ENCODE measurements at places on chromosomes 6 and 20.

- DNase-seq = no peak
These were observed 260.5 kb downstream of the DLL1 start for GRCh38 chr6:170030284-170030815.

DNA sequence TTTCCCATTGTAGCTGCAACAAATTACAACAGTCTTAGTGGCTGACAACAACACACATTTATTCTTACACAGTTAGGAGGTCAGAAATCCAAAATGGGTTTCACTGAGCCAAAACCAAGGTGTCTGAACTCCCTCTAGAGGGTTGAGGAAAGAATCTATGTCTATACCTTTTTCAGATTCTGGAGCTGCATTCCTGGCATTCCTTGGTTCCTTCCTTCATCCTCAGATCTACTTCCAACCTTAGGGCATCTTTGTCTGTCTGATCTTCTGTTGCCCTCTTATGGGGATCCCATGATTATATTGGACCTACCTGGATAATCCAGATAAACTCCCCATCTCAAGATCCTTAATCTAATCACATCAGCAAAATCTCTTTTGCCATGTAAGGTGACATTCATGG lies 540.9 kb upstream of the MAP3K7 start:
- DNase-seq = no peak

GRCh38 chr6:165599121-165599520 lies 63.9 kb downstream of the PDE10A start:
- DNase-seq = no peak

GRCh38 chr6:138500867-138501446 lies 1.7 kb upstream of the NHSL1 start:
- DNase-seq = no peak

DNA sequence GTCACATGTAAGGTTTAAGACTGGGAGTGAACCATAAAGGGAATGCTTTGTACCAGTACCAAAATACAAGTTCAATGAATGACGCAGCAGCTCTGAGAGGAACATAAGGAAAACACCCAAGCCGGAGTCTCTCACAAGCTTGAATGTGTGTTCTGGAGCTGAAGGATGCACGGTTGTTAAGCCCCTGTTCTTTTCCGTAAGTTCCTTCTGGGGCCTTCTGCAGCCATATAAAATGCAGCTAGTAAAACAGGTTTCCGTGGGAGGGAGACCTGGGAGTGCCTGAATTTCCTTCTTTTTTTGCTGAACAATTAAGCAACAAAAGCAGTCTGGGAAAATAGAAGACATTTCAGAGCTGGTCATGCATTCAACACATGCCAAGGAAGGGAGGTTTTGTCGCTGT lies 73.2 kb upstream of the JAG1 start:
- no peak for DNase-seq

DNA sequence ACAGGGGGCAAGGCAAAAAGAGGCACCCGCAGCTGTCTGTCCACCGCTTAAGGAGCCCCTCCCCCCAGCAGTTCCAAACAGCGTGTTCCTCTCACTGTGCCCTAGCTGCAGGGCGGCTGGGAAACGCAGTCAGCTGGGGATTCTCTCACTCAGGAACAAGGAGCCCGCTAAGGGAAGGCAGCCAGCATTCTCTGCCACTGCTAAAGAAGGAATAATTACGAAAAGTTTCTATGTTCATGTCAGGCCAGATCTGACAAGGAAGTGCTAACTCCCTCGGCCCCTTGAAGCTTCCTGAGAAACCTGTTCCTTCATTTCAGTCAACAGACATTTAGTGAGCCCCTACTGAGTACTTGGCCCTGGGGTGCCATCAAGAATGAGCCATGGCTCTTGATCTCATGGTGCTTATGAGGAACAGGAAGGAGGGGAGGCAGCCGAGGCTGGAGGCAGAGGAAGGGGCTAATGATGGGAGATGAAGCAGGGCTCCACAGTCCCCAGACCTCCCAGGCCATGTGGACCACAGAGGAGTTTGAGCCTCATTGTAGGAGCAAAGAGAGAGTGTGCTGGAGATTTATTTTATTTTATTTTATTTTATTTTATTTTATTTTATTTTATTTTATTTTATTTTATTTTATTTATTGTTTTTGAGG lies 101.7 kb upstream of the PMEPA1 start:
- DNase-seq = no peak

DNA sequence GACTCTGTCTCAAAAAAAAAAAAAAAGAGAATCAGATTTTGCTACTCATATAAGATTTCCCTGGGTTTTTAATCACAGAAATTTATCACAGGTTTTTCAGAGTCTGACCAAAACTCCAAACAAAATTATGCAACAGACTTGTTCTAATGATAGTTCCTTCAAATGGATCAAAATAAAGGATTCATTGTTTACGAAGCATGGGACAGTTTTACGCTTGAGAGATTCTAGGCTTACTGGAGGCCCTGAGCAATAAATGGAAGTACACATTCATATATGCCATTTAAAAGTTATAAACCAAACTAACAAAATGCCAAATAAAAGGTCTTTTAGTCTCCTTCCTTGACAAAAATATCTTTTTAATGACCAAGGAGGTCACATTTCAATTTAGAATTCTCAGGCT lies 245.1 kb upstream of the KCNQ5 start:
- no peak for DNase-seq

- DNase-seq = no peak
These were observed 323.1 kb downstream of the CENPW start for GRCh38 chr6:126662966-126663365.

DNA sequence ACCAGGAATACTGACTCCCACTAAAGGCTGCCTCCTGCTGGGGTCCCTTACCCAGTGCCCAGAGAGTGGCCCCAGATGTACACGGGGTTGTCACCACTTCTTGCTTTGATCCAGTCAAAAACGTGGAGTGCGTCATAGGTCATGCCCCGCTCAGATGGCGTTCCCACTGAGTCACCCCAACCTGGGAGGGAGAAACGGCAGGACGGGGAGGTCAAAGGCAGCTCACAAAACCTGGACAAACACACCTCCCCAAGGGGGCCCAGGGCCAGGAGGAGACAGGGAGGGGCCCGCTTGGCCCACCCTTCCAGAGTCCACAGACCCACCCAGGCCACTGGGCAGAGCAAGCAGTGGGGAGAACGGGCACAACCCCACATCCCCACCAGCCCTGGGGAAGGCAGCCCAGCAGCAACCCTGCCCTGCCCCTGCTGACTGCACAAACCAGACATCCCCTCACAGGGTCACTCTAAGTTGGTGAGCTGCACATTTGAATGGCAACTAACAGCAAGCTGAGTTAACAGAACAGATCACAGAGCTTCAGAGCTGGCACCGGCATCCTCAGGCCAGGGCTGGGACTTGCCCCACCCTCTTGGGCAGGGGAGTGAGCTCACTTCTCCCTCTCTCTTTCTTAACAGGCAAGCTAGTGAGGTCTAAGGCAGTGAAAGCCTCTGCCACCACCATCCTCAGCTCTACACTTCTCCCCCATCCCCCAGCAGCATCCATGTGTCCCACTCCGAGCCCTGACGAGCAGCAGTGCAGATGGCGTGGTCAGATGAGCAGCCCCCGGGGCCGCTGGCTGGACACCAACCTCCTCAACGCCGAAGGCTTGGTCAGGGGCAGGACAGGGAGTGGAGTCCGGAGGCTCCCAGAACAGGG lies 61.7 kb downstream of the PYGB start:
- no peak for DNase-seq

DNA sequence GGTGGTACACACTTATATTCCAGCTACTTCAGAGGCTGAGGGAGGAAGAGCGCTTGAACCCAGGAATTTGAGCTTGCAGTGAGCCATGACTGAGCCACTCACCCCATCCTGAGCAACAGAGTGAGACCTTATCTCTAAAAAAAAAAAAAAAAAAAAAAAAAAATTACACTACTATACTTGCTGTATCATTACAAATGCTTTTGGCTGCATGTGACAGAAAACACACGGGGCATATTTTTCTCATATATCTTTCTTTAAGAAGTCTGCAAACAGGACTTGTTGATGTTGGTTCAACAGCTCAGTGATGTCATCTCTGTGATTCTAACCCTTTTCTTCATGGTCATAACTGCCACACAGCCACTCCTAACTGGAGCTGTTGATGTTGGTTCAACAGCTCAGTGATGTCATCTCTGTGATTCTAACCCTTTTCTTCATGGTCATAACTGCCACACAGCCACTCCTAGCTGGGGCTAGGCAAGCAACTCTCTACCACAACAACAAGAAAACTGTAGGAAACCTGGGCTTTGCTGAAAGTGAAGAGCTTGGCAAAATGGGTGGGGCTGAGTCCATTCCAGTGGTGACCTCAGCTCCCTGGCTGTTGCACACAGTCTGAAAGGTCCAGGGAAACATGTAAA lies 19.8 kb downstream of the MTFR2 start:
- DNase-seq = no peak

DNA sequence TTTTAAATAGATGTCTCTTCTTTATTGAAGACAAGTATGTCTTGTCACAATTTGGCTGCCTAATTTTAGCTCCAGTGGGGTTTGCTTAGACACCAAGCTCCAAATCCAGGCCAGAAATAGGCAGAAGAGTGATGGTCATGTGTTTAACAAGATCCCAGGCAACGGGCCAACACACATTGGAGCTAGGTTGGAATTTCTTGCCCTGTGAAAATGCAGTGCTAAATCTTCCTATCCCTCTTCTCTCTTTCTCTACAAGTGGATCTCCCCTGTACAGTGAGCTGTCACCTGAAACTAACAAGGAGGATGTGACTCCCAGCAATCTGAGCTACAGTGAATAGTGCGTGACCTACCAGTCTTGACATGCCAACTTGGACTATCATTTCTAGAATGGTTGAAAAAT lies 65.3 kb upstream of the VGLL2 start:
- no peak for DNase-seq

- no peak for DNase-seq
These were observed 10.9 kb upstream of the MRS2 start for GRCh38 chr6:24391756-24392405.

DNA sequence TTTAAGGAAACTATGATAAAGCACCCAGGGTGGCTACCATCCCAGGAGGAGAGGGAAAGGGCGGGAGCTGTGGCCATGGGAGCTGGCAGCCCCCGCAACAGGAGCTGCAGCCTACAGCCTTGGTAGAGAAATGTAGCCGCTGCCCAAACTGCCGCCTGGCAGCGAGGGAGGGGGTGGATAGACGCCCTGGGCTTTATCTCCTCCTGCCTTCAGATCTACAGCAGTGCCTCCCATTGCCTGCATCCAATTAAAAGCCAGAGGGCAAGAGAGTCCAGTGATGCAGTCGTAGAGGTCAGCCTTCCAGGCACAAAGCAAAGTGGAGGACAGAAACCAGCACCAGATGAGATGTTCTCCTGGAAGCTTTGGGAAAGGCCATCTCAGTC lies 35.0 kb upstream of the ZFAND3 start:
- DNase-seq = no peak

- DNase-seq = no peak
These were observed 75.9 kb upstream of the HDDC2 start for GRCh38 chr6:125377621-125378020.

- DNase-seq = no peak
These were observed 624.1 kb upstream of the CDH4 start for GRCh38 chr20:60627751-60628565.

- DNase-seq = no peak
These were observed 117.0 kb downstream of the PCSK2 start for GRCh38 chr20:17343656-17344452.

DNA sequence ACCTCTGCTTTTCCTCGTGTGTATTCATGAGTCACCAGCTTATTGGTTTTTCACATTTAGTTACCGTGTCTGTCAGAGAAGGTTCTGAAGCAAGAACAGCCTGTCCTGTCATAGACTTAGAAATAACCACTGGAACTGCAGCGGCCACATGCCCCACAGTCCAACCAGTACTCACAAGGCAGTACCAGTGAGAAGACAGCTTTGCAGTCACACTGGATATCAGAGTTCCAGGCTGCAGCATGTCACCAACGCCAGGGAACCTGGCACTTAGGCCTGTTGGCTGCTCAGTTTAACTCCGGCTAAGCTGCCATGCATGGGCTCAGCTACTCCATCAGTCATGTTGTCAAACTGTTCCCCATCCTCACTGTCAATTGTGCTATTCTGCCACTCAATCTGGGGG lies 40.1 kb downstream of the ADNP start:
- DNase-seq = no peak

- DNase-seq = peak; percentile 7
These were observed 155.1 kb upstream of the ENPP5 start for GRCh38 chr6:46325561-46326530.

GRCh38 chr6:70527071-70527737 lies 39.5 kb upstream of the SDHAF4 start:
- DNase-seq = no peak

- DNase-seq = no peak
These were observed 249.4 kb downstream of the DLL1 start for GRCh38 chr6:170041526-170041925.

DNA sequence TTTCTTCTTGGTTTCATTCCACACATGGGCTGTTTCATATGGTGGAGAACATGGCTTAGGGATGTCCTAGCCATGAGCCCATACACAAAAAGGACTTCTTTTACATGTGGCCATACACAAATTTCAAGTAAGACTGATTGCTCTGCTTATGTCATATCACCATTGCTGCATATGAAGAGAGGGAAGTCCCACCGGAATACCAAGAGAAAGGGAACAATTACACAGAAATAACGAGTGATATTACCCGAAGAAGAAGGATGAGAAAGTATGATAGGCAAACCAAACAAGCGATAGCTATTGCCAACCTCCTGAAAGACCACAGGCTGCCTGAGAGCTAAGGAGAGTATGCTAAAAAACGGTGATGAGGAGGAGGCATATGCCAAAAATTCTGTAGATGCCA lies 70.5 kb upstream of the TNFRSF21 start:
- no peak for DNase-seq

- DNase-seq = no peak
These were observed 14.8 kb upstream of the NNAT start for GRCh38 chr20:37506152-37506725.

DNA sequence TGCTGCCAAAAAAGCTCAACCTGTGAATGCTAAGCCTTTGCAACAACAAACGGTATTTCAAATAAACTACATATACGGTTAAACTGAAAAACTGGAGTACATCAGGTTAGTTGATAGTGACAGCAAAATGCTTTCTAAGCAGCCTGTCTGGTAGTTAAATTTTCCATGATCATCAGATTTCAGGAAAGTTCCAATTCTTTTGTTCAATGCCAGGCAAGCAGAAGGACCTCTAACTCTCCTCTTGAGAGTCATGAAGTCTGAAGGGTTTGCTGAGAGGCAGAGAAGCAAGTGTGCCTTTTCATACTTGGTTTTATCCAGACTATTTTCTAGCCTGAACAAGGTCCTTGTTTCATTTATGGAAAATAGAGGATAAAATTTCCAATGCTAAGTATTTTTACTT lies 4.5 kb downstream of the FLRT3 start:
- DNase-seq = no peak
